ENCODE measurements at places on chromosomes 4 and X.

GRCh38 chr4:150278206-150278605 lies 200.0 kb downstream of the DCLK2 start:
- DNase-seq, result no peak

GRCh38 chr4:89939994-89940393 lies 45.3 kb downstream of the MMRN1 start:
- no peak for DNase-seq

- DNase-seq, result no peak
These were observed 85.7 kb downstream of the TEX13C start for GRCh38 chrX:125405339-125405738.

- no peak for DNase-seq
These were observed 595.1 kb downstream of the STPG2 start for GRCh38 chr4:97548186-97548585.

- DNase-seq, result no peak
These were observed 137.2 kb upstream of the EDNRA start for GRCh38 chr4:147343692-147344091.

- no peak for DNase-seq
These were observed 6.7 kb upstream of the FSTL5 start for GRCh38 chr4:162170509-162170908.

DNA sequence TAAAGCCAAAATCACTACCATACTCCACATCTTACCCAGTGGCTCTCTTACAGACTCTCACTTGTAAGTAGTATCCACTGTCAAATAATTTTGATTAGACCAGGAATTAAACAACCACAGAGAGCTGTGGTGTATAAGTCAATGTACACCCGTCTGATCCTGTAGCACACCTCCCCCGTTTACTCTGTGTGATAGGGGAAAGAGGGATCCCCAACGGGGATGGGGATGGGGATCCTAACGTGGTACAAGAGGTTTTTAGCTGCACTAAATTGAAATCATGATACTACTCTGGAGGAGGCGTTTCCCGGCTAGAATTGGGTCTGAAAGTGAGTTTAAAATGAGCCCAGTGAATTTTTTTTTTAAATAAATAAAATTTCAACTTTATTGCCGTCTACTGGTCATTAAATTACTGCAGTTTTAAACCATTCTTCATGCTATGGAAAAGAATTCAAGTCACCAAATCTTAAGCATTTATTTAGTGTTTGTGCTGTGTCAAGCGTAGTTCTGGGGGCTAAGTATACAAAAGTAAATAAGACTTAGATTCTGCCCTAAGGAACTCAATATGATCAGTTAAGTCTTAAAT lies 76.6 kb downstream of the INTS12 start:
- no peak for DNase-seq

GRCh38 chr4:81722290-81722851 lies 250.7 kb upstream of the RASGEF1B start:
- DNase-seq, result peak; percentile 71

- no peak for DNase-seq
These were observed 69.9 kb downstream of the CHIC2 start for GRCh38 chr4:53994382-53995102.

DNA sequence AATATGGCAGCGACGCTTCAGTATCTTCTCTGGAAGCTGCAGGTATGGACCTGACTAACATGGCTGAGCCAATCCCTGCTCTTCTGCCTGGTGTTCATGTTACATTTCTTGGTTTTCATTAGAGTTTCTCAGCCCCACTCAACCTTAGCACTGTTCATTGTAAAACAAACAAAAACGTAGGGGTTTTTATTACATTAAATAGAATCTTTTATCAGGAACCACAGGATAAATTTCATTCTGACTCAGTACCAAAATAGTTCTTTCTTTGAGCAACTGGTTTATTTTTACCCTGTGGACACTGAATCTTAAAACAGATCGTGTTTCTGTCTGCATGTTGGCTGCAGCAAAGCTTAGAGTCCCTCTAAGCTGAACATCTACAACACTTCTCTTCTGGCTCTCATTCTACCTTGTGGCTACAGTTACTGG lies 27.1 kb downstream of the FHIP1A start:
- no peak for DNase-seq

DNA sequence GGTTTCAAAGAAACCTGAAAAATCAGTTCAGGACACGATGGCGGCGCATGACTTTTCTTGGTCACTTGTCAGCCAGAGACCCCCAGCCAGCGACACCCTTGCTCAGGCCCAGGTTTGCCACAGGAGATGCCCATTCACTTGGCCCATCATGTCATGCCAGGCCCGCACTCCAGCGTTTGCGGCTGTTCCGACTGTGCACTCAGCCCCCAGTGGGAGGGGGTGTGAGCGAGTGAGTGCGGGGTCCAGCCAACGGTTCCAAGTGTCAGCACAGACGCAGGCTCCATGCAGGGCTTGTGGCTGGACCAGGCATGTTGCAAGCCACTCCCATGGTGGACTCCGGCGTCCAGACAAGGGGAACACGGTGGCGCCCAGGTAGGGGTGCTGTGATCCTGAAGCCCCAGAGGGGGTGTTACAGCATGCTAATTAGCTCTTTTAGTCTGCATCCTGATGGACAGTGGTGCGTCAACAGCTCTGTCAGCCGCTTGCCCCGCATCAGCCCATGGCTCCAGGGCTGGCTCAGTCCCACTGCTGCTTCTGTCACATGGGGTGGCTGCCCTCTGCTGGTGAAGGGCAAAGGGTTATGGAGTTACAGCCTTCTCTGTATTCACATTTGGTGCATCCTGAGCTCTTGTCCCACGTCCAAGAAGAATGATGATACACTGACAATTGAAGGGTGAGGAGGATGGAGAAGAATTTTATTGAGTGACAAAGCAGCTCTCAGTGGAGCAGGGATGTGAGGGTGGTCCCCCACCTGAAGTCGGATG lies 3.7 kb upstream of the MAEA start:
- DNase-seq, result peak; percentile 87

DNA sequence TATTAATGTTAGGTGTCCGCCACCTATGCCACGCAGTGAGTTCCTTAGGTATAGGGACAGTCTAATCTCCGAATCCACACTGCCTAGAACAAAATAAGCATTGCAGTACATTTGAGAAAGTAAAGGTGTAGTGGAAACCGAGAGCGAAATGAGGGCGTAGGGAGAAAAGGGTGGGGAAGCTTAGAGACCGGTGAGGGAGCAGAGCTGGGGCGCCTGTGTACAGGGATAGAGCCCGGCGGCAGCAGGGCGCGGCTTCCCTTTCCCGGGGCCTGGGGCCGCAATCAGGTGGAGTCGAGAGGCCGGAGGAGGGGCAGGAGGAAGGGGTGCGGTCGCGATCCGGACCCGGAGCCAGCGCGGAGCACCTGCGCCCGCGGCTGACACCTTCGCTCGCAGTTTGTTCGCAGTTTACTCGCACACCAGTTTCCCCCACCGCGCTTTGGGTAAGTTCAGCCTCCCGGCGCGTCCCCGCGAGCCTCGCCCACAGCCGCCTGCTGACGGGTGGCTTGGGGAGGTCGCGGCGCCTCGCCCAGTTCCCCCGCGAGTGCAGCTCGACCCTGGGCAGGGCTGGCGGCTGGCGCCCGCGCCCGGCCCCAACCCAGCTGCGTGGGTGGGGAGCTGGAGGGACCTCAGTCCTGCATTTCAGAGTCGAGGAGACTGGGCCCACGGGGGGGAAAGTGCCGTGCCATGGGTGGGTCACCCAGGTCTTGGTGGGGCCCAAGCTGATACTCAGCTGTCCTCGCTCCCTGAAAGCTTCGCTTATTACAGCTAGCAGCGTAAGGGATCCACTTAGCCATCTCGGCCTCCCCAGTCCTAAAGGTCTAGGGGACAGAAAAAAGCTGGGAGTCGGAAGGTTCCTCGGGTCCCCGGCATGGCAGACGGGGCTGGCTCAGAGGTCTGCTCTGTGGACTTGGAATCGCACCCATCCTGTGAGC lies at the start of gene ANXA3:
ANXA3 (plus strand) TSS at position 351 of the 932 bp plus-strand sequence. CDS start 2,704 bp downstream, outside the sequence.
- DNase-seq, result peak; percentile 72

All from ecto neural progenitor cell (in vitro differentiated cells).